NCI-H1105 treated with DMSO at 0.1 percent for 48 hours (cell line): ENCODE measurements at places on chromosomes 4 and X.

DNA sequence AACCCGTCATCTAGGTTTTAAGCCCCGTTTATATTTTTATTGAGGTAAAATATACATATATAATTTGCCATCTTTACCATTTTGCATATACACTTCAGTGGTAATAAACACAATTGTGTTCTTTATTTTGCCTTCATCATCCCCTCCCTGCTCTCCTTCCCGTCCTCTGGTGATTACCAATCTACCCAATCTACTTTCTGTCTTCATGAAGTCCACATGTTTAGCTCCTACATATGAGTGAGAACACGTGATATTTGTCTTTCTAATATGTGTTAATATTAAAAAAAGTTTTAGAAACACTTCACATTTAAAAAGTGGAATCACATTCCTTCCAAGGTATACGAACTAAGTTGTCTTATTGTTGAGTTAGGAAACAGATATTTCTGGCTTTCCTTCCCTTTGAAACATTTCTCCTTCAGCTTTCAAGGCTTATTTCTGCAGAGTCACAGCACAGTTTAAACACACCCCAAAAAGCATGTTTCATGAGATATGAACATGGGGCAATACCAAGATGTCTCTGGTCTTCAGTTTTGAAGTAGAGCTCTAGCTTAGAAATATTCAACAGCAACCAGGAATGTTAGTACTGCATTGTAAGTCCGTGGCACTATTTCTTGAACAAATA lies 35.9 kb downstream of the GYPA start:
- no peak for DNase-seq

DNA sequence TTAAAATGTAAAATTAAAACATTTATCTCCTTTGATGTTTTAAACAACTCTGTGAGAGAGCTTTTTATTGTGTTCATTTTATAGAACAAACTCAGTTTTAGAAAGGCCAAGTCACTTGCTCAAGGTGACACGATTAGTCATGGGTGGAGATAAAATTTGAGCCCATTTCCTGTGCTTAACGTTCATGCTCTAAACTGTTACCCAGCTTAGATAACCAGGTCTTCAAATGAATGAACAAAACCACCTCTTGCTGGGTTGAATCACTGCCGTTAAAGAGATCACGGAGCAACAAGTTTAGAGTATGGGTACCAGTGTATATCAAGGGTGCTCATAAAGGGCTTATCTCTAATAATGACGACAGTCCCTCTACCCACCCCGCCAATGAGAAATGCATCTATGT lies 10.2 kb upstream of the CASK start:
- no peak for DNase-seq

- no peak for DNase-seq
Measured at GRCh38 chr4:1603413-1604135, 80.5 kb downstream of the FAM53A start.

DNA sequence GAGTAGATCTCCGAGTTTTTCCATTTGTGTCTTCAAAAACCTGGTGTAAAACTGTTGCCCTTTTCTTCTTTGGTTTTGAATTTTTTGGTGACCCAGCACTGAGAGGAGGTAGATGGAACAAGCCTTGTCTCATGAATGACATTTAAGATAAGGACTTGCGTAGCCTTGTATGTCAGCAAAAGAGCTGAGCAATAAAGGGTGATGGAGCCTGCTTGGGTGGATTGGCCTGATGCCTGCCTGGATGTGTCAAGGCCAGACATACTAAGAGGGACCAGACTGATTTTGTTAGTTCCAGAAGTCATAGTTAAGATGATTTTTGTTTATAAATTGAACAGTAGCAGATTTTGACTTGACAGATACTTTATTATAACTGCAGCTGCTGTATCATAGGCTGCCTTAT lies 134.9 kb downstream of the POLA1 start:
- no peak for DNase-seq

GRCh38 chr4:173360587-173361221 lies 10.1 kb upstream of the SAP30 start:
- no peak for DNase-seq

- DNase-seq, result no peak
Measured at GRCh38 chr4:13918110-13918509, 290.6 kb upstream of the BOD1L1 start.

DNA sequence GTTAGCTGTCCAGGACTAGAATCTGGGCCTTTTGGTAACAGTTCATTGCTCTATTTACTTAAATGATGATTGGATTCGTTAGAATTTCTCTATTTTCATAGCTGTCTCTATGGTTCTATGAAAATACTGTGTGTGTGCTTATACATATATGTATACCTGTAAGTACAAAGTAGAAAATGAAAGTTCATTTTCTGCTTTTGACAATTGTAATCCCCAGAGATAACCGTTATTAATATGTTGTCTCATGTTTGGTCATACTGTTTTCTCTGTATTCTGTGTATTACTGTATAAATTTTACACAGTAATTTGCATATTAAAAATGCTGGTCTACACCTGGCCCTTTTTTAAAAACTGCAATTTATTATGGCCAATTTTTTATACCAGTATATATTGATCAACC lies 55.4 kb downstream of the CLCN3 start:
- DNase-seq, result no peak

- DNase-seq, result no peak
Measured at GRCh38 chr4:163613383-163613782, 118.9 kb downstream of the TMA16 start.

- no peak for DNase-seq
Measured at GRCh38 chrX:37644381-37645305, 40.9 kb upstream of the XK start.

GRCh38 chrX:20197641-20198210 lies 56.1 kb upstream of the EIF1AX start:
- no peak for DNase-seq

DNA sequence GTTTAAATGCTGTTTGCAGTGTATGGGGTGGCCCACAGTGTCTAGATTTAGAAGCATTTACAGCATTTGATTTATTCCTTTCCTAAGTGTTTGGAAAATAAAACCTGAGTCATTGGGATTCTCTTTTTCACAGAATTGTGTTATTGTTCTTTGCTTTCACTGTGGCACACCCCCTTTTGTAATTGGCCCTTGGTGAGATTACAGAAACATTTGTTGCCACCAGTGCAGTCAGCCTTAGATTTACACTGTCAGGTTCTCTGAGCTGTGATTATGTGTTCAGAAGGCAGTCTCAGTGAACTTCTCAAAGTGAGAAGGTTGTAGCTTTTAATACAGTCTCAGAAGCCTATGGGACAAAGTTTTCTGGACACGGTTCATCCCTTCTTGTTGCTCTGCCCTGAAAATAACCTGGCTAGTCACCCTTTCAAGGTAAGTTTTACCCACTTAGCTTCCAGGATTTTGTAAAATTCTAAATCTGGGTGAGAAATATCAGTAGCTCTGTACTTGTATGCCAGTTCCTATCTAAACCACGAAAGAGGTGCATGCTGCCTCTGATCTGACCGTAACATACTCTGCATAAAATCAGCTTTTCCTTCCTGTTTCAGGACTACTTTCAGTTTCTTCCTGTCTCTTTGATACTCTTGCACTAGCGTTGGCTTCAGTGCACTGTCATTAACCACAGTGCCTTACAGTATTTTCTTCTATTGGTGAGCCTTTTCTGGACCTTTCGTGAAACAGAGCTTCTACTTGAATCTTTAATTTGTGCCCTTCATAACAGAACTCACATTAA lies 12.6 kb downstream of the RUFY3 start:
- no peak for DNase-seq

DNA sequence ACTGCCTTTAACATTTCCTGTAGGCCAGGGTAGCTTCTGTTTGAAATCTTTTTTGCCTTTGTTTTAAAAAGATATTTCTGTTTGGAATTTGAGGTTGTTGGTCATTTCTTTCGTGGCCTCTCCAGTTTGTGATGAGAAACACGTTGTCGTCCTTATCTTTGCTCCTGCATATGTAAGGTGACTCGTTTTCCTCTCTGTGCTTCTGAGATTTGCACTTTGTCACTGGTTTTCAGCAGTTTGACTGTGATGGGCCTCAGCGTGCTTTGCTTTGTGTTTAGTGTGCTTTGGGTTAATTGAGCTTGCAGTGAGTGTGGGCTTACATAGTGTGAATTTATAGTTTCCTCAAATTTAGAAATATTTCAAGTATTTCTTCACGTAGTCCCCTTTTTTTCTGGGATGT lies 81.5 kb downstream of the FAM193A start:
- no peak for DNase-seq

DNA sequence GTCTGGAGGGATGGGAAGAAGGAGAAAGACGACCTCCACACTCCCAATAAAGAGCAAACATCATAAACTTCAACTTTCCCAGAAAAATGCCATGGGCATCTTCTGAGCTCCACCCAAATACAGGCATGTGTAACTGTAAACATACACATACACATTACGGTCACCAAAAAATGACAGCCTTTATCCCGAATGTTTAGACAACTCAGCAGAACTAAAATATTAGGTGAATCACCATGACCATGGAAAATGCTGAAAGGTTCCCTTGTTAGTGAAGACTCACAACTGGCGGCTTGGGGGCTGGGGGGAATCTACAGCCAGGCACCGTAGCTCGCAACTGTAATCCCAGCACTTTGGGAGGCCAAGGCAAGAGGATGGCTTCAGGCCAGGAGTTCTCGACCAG lies 33.0 kb downstream of the PRKX start:
- no peak for DNase-seq

- no peak for DNase-seq
Measured at GRCh38 chrX:55340896-55341433, 76.2 kb upstream of the PAGE3 start.

DNA sequence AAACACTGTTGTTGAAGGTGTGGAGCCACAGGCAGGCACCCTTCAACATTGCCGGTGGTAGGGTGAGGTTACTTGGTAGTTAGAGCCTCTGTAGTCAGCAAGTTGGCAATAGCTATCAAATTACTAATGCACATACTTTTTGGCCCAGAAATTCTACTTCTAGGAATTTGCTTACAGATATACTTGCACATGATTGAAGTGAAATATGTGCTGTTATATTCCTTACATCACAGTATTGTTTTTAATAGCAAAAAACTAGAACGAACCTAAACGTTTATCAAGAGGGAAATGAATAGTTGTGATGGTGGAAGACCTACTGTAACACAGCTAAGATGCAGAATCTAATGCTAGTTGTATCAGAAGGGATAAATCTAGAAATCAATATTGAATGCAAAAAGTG lies 7.7 kb upstream of the PJA1 start:
- no peak for DNase-seq

DNA sequence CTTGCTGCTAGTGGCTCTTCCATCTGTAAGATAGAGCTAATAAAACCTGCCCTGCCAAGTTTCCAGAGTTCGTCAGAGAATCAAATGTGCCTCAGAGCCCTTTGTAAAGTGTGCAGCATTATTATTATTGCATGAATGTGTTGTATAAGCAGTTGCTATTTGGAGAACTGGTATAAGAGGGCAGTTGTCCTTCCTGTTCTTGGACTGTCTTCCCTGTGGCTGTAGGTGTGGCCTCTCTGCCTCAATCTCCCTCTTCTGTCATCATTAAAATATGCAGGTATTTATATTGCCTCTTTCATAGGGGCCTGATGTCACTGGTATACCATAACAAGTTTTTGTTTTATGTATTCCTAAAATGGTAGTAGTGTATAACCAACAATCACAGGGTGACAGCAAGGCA lies 3.8 kb downstream of the MTM1 start:
- no peak for DNase-seq

GRCh38 chrX:41877167-41877566 lies 46.2 kb downstream of the CASK start:
- DNase-seq, result no peak

DNA sequence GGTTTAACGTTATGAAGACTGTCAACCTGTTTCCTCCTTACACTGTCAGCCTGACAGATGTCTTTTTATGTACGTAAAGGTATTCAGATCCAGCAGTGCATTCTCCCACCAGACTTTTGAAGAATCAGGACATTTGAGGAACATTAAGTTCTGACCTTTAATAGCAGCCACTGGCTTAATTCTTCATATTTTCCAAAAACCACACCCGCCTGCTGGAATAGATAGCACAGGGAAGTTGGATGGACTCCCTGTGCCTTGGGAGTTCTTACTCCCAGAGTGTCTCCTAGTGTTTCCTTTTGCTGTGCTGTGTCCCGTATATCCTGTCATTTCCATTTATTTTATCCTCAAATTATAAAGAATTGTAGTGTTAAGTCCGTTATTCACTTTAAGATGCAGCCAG lies 94.5 kb downstream of the AFF1 start:
- DNase-seq, result no peak

- DNase-seq, result no peak
Measured at GRCh38 chr4:165328101-165328425, 594 bp downstream of the MSMO1 start.

DNA sequence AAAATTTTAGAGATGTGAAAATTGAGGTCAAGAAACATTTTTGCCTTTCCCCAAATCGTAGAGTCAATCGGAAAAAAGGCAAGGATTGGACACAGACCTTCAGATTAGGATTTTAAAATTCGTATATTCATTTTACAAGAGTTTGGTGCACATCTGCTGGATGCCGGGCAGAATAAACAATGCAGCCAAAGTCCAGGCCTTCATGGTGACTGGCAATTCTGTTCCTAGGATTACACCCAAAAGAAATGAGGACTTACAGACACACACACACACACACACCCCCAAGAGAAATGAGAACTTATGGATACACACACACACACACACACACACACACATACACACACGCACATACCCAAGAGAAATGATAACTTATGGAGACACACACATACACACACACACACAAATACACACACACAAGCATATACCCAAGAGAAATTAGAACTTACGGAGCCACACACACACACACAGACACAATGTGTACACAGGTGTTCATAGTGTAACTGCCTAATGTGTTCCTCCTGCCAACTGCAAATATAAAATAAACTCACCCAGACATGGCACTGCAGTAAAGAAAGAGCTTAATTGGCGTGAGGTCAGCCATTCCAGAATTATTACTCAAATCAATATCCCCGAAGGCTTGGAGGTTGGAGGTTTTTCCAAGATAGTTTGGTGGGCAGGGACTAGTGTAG lies 165.7 kb upstream of the STS start:
- no peak for DNase-seq

DNA sequence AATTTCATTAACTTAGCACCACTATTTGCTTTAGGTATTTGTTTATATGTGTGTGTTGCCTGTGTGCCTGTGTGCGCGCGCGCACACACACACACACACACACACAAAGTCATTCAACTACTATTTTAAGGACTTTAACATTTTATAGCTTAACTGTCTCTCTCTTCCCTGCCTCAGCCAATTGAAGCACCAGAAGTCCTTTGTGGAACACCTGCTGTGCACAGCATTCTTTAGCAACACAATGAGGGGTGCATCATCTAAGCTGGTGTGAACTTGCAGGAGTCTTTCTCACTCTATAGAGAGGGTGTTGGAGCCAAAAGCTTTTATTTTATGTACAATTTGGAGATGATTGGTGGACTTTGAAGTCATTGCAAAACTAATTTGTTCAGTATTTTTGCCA lies 31.3 kb downstream of the SLIT2 start:
- no peak for DNase-seq

- DNase-seq, result peak; percentile 67
Measured at GRCh38 chr4:123555233-123555806, 158.7 kb downstream of the SPRY1 start.

- DNase-seq, result no peak
Measured at GRCh38 chr4:53752124-53752523, 160.8 kb upstream of the LNX1 start.
